ENCODE measurements at places on chromosomes 2 and 18.

GRCh38 chr2:239035361-239035814, 187.5 kb downstream of the TWIST2 start:
- DNase-seq = no peak

DNA sequence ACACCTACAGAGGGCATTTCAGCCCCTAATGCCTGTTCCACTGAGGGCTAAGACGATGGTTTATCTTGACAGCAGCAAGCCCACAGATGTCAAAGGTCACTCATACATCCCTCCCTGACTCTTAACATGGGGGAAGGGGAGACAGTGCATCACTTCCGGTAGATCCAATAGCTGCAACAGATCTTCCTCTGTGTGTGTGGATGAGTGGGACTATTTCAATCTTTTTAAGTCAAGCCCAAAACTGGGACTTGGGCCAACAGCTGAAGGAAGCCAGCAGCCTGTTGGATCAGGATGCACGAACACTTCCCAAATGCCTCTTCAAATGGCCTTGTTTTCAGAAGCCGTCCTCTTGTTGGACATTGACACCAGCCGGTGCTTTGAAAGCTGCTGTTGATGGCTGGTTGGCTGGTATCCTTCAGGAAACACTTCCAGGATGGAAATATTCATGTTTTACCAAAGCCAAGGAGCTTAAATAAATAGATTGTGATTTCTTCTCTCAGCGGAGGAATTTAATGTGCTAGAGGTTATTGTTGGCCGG, 59.2 kb downstream of the IL1R2 start:
- peak; percentile 63 for DNase-seq

DNA sequence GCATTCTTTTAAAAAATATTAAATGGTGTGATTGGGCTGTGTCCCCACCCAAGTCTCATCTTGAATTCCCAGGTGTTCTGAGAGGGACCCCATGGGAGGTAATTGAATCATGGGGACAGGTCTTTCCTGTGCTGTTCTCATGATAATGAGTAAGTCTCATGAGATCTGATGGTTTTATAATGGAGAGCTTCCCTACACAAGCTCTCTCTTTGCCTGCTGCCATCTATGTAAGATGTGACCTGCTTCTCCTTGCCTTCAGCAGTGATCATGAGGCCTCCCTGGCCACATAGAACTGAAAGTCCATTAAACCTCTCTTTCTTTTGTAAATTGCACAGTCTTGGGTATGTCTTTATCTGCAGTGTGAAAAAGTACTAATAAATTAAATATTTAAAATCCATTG, 10.3 kb downstream of the PPM1B start:
- no peak for DNase-seq

GRCh38 chr2:102735416-102736109, 26.3 kb upstream of the TMEM182 start:
- peak; percentile 33 for DNase-seq

DNA sequence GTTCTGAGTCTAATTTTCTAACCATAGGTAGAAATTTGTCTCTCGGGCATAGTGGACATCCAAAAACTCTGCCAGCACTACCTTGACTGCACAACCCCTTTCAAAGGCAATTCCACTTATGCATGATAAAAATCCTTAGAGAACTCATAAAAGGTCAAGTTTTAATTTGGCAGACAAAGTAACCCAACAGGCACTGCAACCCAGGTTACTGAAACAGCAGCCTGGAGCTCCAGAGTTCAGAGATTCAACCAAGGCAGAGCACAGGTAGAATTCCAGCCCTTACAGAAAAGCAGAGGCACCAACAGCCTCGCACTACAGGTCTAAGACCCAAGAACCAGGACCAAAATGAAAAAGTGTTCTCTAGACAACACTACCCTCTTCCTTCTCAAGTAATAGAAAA, 1.8 kb downstream of the DTNB start:
- no peak for DNase-seq

- peak; percentile 54 for DNase-seq
Observed at GRCh38 chr2:190846746-190847145, 33.9 kb upstream of the GLS start.

DNA sequence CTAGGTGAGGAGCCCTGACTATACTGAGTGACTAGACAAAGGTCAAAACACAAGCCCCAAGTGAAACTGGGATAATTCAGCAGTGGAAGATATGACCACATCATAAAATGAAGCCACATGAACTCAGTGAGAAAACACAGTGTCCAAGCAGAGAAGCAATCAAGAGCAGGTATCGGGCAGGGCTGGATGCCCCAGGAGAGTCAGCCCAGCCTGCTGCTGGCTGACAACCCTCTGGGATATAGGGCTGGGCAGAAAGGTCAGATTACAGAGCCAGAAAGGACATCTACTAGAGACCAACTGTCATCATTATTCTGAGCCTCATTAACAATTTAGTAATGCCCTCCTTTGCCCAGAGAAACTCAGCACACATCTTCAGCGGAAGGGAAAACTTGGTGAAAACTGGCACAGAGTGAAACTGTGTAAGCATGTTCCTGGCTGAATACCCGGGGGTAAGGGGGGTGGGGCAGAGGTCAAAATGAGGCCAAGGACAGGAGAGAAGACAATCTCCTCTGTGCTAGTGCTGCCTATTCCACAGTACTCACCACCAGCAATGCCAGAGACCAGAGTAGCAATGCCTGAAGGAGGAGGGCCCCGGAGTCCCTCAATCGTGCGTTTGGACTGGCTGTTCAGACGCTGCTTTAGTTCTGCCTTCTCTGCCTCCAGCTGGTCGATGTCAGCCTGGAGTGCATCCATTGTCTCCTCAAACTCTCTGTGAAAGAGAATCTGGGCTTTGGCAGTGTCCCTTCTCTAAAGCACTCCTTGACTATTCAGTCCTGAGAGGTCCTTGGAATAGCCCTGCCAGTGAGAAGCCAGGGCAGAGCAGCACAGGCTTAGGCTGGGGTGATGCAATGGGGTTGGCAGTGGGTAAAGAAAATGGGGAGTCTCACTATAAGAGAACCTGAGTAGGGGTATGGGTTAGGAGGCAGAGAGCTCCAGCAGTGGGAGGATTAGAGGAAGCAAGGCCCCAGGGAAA, 15.3 kb downstream of the DCTN1 start:
- no peak for DNase-seq

DNA sequence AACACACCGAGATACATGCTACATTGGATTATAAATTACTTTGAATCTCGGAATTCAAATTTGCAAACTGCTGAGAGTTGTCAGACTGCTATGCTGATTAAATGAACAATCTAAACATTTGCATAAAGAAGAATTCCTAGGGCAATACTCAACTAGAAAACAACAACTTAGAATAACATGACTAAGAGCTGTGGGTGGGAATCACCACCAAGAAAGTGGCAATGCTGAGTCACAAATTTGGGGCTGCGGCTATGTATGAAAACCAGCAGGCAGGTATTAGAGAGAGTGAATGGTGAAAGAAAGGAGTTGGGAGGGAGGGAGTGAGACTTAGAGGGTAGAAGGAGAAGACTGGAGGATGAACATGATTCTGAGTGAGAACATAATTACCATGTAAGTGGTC, 559.5 kb downstream of the PIK3C3 start:
- no peak for DNase-seq

DNA sequence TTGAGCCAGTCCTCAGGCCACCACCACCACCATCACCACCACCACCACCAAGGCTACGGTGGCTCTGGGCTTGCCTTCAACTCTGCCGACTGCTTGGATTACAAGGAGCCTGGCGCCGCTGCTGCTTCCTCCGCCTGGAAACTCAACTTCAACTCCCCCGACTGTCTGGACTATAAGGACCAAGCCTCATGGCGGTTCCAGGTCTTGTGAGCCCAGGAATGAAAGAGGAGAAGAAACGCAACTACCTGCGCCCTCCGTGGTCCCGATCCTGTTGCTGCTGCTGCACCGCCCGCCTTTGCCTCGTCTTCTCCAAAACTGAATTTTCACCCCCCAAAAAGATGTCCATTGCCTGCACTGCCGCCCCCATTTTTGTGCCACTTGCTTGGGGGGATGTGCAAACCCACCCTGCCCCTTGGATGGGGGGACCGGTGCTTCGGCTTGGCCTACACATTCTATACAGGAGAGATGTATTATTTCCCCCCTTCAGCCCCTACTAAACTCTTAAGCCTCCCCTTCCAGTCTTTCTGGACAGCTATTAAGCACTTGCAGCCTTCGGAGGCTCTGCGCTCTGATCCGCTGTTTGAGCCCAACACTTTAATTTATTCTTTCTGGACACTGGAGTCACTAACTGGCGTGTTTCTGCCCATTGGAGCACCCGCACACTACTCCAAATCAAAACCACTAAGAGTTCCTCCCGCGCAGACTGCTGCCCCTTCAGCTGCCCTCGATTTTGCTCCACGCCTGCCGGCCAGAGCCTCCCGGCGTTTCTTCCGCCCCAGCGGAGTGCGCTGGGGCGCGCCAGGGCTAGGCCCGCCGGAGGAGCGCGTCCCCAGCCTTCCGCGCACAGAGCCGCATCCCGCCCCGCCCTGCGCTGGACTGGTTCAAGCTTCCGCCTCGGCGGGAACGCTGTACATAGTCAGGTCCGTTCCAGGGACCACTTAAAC, 5.7 kb downstream of the OTX1 start:
- DNase-seq = peak; percentile 26

- no peak for DNase-seq
Observed at GRCh38 chr18:78072375-78072774, 822.7 kb downstream of the GALR1 start.

DNA sequence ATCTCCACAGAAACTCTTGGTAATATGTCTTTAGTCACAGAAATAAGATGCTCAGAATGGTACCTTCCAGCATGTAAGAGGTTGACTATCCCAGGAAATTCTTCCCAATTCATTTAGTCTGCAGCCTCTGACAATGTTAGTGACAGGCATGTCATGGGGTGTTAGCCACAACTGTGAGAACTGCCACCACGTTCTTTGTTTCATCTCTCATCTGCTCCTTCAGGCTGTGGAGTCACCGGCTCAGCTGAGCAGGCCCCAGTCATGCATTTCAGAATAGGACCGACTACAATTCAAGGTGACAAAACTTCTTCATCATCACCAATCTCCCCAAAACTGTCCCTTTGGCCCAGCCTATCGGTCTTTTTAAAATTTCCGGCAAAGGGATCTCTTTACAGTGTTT, 167.5 kb downstream of the AKAIN1 start:
- DNase-seq = no peak

DNA sequence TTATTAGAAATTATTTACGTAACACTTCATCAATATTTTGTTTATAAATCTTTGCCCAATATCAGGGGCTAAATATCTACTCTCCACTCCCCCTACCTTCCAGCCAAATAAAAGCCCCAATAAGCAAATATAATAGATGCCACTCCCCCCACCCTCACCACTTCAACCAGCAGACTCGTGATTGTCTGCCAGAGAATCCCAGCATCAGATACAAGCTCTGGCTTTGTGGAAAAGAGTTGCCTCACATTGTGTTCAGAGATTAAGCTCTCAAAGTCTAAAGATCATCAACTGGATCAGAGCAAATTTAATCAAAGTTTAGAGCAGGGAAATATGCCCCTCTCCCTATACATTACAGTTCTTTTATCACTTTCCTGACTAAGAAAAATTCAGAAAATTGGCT, 39.5 kb downstream of the AOX1 start:
- no peak for DNase-seq

DNA sequence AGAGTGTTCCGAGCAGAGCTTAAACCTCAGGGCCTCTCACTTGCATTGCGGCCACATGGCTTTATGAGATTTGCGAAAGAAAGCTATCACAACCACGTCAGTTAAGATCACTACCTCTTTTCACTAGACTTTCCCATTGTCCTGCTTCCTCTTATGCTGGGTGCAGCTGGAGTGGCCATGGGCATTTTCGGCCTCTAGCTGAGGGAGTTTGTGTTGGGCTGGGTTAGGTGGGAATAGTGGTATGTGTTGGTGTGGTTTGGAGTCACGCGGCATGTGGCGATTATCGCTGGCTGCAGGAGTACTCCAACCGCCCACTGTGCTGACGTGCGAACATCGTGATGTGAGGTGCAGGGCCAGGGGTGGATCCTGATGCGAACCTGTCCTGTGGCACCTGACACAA, 27.1 kb downstream of the RALB start:
- DNase-seq = no peak

- DNase-seq = peak; percentile 59
Observed at GRCh38 chr2:120763508-120763907, 27.8 kb downstream of the GLI2 start.

- DNase-seq = no peak
Observed at GRCh38 chr2:230830428-230830827, 34.3 kb upstream of the ITM2C start.

Measured in large intestine (tissue), 12 donors.